ENCODE measurements at places on chromosomes 12 and 14. TPM values are rescaled to one million over a fixed set of nuclear protein-coding genes. Genes with fewer than 3 reads are reported as not detected.

DNA sequence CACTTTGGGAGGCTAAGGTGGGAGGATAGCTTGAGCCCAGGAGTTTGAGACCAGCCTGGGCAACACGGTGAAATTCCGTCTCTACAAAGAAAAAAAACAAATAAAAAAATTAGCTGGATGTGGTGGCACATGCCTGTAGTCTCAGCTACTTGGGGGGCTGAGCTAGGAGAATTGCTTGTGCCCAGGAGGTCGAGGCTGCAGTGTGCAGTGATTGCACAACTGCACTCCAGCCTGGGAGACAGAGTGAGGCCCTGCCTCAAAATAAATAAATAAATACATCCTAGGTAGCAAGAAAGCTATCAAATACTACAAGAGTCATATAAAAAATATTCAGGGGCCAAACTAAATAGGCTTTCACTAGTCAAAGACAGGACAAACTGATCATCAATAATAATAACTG lies 6.2 kb downstream of the KLHL28 start:
- DNase-seq, result no peak

DNA sequence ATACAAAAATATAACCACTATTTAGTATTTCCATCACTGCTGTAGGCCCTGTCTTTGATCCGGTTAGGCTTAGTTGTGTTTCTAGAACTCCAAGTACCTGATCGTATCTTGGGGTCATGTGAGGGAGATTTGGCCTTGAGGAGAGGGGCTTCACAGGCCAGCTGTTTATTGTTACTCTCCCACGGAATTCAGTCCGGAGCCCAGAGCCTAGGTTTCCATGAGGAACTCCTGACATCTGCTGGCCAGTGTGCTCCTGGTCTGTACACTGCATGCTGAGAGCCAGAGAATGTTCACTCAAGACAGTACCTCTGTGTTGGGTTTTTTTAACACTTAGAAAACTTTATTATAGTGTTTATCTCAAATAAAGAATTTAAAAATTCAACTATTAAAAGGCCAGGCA lies 341.0 kb upstream of the TMEM132C start:
- DNase-seq, result no peak

DNA sequence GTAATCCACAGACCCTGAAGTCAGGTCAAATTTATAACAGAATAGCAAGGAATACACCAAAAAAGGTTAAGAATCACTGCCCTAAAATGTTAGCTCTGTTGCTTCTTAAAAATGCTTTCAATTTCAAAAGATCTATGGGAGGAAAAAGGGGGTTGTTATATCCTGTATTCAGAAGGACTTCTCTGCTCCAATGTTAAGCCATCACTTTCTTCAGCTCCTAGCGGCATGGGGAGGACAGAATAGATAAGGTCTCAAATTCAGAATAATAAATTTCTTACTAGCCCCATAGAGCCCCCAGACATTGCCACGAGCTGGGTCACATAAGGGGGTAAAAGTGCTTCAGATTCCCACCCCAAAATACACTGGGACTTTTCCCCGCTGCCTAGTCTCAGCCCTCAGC lies 49.8 kb downstream of the CPM start:
- no peak for DNase-seq

EIF2B2 gene
- total RNA-seq, result 31.8 TPM

SLC4A8 gene
- 16.7 TPM for total RNA-seq

All from endothelial cell (in vitro differentiated cells).